Activated T-helper 17 cell treated with anti-CD3 and anti-CD28 coated beads, Interleukin-2, amount 50 U/mL, for 72 hours (primary cell): ENCODE measurements at places on chromosomes 2 and 18.

DNA sequence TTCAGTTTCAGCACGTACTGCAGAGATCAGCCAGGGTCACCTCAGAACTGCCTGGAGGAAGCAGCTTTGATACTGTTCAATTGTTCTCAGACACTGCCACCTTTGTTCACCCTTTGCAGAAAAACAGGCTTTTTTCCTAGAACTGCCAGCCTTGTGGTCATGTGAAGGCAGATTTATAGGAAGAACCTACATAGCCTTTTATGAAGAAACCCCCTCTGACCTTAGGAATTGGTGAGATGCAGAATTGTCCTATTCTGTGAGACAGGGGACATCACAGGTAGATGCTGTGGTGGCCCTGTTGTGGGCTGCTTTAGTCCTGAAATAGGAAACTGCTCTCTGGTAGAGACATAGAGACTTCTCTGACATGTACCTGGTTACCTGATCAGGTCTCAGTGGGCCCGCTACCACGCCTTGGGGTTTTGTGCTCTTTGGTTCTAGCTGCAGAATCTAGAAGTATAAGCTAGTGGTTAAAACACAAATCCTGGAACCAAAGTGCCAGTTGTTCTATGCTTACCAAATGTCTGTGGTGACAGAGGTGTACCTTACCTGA lies 206.6 kb downstream of the AGPS start:
- ATAC-seq, result no peak

- ATAC-seq, result no peak
Measured at GRCh38 chr2:167905668-167906067, 341.7 kb downstream of the STK39 start.

GRCh38 chr2:47249157-47249900 lies 94.2 kb upstream of the STPG4 start:
- ATAC-seq, result no peak

- ATAC-seq, result no peak
Measured at GRCh38 chr2:65024149-65024829, 31.9 kb upstream of the CEP68 start.

DNA sequence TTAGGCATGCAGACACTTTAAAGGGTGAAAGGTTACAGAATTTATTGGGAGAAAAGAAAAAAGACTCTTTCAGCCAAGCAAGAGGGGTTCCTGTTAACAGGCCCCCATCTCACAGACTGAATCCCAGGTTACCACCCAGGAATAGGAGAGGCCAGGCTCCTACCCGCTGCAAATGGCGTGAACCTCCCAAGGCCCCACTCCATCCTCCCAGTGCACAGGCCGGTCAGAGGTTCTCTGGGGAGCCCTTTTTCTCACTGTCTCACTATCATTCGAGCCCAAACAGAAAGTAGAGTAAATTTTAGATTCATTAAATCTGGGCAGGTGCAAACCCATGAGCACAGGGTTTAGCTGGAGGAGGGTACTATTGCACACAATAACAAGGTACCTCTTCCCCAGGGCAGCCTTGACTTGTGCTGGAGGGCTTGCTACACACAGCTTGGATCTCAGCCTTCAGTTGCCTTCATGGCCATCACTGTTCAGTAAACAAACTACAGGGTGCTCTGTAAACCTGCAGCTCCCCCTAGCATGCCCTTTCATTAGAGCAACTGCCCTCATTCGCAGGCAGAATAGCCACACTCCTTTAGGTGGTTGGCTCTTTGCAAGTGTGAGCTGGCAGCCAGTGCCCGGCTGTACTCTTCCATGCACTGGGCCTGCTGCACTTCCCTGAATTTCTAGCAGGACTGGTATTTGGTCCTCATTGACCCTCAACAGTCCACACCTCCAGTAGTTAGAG lies 7.3 kb upstream of the PLEK start:
- ATAC-seq, result no peak

- no peak for ATAC-seq
Measured at GRCh38 chr18:55385770-55386169, 202.2 kb downstream of the TCF4 start.

GRCh38 chr2:186183406-186183805 lies 302.7 kb upstream of the ZC3H15 start:
- no peak for ATAC-seq

DNA sequence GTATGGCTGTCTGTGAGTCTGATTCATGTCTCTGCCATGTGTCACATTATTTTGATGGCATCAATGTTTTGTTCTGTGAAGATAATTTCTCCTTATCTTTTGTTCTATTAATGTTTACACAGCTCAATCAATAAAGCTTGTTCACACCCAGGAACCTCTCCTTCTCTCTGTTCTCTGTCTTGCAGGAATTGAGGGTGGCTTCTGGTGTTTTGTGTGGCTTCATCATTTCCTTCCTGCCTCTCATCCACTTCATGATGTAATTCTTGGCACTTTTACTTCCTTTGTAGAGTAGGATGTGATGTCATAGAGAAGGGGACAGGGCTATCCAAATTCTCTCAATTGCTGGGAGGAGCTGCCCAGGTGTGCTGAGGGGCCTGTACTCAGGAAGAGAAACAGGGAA lies 27.2 kb downstream of the ASXL3 start:
- ATAC-seq, result no peak

DNA sequence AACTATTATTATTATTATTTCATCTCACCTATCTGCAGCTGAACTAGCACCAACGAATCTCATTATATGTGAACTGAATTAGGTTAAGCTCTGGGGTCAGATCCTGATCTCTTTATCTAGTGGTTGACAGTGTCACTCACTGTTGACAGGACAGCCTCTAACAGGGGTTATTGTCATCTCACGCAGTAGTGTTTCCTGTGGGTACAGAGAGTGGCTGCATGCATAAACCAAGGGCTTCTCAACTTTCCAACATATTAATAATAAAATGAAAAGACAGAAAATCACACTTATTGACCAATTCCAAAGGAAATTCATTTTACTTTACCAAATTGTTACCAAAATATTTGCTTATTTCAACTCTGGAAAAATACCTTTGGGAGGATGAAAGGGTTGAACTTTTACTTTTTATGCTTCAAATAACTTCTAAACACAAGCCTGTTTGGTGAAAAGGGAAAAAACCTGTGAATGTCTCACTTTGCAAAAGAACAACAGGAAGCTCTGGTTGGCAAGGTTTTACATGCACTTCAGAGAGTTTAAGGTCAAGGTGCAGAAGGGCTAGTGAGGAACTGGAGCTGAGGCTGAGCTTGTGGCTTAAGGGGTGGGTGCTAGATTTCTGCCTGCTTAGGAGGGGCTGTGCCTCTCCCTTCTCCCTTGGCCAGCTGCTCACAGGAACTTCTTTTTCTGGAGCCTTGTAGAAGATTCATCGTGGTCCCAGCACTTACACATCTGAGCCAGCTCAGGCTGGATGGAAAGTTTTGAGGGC lies 72.6 kb downstream of the CTAGE1 start:
- peak; percentile 37 for ATAC-seq

GRCh38 chr2:71705171-71705960 lies 252.0 kb downstream of the DYSF start:
- ATAC-seq, result no peak

GRCh38 chr2:176136374-176137251 lies 7.1 kb downstream of the HOXD8 start:
- ATAC-seq, result no peak

- no peak for ATAC-seq
Measured at GRCh38 chr18:41814651-41815050, 140.4 kb upstream of the PIK3C3 start.

GRCh38 chr2:40256649-40257048 lies 195.2 kb downstream of the SLC8A1 start:
- no peak for ATAC-seq

- ATAC-seq, result no peak
Measured at GRCh38 chr2:31113765-31114164, 24.5 kb downstream of the GALNT14 start.

DNA sequence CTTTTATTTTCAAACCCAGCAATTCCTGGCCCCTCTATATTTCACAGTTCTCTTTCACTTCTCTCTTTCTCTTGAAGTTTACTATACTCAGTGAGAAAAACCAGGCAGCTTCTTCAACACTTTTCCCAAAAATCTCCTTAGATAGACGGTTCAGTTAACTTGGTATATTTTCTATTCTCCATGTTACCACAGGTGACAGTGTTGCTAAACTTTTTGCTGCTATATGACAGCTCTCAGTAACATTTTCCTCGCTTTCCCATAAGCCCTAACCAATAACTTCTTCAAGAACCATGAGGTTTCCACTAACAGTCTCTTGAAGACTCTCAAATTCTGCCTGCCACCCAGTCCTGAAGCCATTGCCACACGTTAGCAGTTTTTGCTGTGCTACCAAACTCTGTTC lies 45.8 kb downstream of the CYBRD1 start:
- no peak for ATAC-seq

- peak; percentile 74 for ATAC-seq
Measured at GRCh38 chr18:13416208-13416607, 197.6 kb downstream of the LDLRAD4 start.

- ATAC-seq, result no peak
Measured at GRCh38 chr2:166361351-166362153, 14.2 kb downstream of the SCN9A start.

DNA sequence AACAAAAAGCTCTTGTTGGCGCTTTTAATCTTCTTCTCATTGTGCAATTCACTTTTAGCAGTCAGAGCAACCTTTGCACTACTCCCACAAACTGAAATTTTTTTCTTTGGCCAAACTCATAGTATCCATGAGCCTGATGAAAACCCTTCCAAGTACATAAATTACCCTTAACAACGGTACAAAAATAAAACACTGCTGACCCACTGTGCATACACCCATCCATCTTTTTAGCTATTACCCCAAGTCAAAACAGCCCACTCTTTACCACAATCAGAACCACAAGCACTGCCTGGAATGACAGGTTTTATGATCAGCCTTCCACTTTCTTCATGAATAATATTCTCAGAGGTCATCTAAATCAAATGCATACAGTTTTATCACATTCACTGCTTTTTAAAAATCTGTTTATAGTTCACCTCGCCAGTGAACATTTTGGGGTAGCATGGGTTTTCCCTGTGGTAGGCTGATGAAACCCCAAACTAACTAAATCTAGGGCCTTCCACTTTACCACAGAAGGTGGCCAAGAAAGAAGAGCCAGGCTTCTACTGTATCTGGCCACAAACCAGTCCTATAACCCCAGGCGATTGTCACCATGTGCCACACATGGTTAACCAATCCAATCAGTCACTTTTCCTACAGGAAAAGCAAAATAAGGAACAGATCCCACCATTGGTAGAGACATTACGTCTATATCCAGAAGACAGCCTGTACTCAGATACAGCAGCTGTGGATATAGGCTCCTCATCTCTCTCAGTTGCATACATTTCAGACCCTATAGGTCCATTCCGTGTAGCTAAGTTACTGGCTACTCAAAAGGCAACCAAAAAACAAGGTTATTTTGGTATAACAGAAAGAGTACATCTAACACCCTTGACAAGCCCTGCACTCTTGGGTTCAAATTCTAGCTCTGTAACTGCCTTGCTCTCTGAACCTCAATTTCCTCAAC lies 171.3 kb downstream of the THADA start:
- peak; percentile 57 for ATAC-seq

GRCh38 chr2:221671515-221671914 lies 99.4 kb upstream of the EPHA4 start:
- no peak for ATAC-seq

DNA sequence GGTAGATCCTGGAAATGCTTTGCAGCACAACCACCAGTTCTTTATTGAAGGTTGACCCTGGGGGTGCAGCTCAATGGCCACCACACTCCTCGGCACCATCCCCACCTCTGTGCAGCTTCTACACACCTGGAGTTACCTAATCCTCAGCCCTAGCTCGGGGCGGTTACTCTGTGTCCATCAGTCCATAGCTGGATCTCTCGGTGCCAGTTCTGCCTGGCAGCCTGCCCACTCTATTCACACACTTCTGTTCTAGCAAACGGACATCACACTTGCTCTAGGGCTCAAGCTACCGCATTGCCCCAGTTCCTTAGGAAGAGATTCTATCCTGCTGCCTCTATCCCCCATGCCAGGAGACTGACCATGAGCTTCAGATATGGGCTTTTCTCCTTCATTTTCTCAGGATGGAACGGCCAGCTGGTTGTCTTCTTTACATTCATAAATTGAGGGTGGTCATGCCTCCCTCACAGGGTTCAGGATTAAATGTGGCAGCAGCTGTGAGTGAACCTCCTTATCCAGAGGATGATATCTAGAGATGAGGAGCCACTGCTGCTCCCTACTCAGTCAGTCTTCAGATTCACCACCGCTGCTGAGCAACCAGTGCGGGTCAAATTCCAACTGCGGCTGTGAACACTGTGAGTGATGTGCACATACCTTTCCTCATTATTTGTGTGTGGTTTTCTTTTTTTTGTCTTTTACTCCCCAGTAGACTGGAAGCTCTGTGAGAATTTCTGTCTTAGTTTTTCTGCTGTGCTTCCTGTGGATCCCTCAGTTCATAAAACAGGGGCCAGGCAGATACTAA lies 66.9 kb upstream of the TRIB2 start:
- ATAC-seq, result no peak

DNA sequence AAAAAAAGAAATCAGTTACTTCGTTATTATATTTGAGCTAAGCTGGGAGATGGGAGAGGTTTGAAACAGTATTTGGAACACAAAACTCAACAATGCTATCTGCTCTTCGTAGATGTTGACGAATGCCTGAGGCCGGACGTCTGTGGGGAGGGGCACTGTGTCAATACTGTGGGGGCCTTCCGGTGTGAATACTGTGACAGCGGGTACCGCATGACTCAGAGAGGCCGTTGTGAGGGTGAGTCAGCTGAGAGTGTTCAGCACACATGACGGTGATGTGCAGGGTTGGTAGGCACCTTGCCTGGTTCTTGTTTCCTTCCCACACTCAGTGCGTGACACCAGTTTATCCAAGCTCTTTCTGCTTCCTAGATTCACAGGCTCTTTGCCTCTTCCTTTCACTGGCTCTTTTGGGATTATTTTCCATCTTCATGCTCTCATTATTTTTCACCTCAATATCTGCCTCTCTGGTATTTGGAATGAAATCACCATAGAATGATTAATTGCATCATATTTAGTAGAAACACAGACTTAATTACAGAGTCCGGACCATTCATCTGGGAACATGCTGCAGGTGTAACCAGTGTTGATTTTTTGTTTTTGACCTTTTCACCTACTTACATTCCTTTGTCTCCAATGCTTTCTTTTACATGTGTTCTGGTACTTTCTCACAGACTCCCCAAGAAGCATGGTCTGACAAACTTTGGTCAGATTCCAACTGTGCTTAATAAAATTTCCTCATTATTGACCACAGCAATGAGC lies 200.6 kb upstream of the RASGRP3 start:
- ATAC-seq, result peak; percentile 94

GRCh38 chr2:237870754-237871651 lies 11.6 kb downstream of the RAMP1 start:
- no peak for ATAC-seq

GRCh38 chr2:28321426-28321825 lies 71.2 kb upstream of the FOSL2 start:
- no peak for ATAC-seq

- no peak for ATAC-seq
Measured at GRCh38 chr2:100125626-100126025, 16.8 kb downstream of the AFF3 start.

DNA sequence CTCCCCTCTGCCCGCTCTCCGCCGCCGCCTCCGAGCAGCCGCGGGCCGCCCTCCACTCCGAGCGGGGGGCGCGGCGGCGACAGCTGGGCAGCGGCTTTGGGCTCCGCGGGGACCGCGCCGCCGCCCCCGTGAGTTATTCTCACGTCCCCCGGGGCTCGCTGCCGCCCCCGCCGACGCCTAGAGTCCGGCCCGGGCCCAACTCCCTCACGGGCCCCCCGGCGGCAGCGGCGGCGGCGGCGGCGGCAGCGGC lies 645 bp downstream of the MIB1 start:
- no peak for ATAC-seq

GRCh38 chr2:140257692-140258300 lies 1477.6 kb upstream of the NXPH2 start:
- no peak for ATAC-seq
